Hematopoietic multipotent progenitor cell treated with erythropoietin and hydrocortisone succinate and interleukin-3 and kit ligand, for 17 days (in vitro differentiated cells): ENCODE measurements at places on chromosomes 3 and 15.

DNA sequence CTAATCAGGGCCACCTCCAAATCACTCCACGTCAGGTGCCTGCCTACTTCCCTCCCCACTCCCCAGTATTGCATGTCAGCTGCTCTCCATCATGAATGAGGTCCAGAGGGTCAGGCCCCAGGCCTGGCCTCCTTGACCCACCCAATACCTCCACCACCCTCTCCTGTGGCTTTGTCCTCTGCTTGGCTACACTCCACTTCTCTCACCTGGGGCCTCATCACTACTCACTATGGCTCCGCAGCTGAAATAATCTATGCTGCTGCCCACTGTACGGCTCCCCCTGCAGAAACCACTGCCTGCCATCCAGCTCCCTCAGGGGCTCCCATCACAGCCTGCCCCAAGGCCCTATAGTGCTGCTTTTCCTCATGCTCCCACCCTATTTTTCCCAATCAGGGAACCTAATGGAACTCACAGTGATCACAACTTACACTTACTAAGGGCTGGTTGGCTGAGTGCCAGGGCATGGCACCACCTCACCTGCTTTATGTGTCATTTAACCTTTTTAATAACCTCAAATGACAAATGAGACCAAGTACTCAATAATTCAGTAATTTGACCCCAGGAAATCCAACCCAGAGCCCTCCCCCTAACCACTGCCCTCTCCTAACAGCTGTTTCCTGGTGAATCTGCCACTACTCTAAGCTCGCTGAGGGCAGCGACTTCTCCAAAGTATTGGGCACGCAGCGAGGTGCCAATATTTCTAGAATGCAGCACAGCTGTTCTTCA lies 2.3 kb downstream of the GORASP1 start:
- peak; percentile 33 for DNase-seq

DNA sequence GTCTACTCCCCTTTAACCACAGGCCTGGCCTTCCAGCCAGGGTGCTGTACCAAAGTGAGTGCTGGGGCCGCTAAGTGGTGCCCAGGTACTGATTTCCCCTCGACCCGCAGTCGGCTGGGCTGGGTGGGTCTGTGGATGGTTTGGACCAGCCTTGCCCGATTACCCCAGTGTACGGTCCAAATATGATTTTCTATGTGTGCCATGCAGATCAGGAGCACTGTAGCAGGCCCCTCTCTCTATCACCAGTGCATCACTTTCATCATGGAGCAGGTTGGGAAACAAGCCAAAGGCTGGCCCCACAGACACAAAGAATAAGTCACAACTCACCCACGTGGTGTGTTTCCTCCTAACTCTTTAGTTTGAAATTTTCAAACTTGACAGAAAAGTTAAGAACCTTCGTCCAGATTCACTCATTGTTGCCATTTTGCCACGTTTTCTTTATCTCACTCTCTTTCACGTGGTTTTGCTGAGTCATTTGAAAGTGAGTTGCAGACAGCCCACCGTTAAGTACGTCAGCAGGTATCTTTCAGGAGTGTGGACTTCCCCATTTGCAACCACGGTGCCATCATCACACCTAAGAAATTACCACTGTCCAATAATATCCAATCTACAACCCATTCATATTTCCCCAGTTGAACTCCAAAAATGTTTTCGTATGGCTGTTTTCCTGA lies 37.0 kb downstream of the ZNF710 start:
- DNase-seq = no peak

GRCh38 chr3:119311081-119311925 lies 17.1 kb downstream of the ARHGAP31 start:
- DNase-seq = no peak

- DNase-seq = no peak
These were observed 492.4 kb upstream of the FRG2C start for GRCh38 chr3:75171630-75172230.

GRCh38 chr3:150936693-150937092 lies 31.5 kb upstream of the MINDY4B start:
- no peak for DNase-seq

- no peak for DNase-seq
These were observed 36.3 kb downstream of the TMEM212 start for GRCh38 chr3:171879472-171879871.

DNA sequence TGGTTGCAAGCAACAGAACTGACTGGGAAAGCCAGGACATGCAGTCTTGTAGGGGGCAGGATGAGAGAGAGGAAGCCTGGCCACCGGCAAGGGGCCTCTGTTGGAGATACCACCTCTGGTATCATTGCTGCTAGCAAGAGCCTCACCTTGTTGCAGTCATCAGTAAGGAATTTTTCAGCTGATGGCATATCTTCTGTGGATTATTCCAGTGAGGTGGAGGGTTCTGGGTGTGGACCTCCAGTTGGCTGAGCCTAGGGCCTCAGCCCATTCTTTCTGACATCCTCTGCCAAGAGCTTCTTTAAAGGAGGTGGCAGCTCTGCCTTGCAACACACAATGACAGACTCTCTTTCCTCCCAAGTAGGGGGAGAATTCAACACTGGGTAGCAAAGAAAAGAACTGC lies 128.9 kb downstream of the AQP9 start:
- DNase-seq = no peak

GRCh38 chr3:196141052-196141865 lies 59.4 kb upstream of the TFRC start:
- no peak for DNase-seq

GRCh38 chr3:140540262-140540661 lies 137.6 kb upstream of the TRIM42 start:
- DNase-seq = no peak

GRCh38 chr15:46496491-46497115 lies 861.8 kb downstream of the SQOR start:
- no peak for DNase-seq

DNA sequence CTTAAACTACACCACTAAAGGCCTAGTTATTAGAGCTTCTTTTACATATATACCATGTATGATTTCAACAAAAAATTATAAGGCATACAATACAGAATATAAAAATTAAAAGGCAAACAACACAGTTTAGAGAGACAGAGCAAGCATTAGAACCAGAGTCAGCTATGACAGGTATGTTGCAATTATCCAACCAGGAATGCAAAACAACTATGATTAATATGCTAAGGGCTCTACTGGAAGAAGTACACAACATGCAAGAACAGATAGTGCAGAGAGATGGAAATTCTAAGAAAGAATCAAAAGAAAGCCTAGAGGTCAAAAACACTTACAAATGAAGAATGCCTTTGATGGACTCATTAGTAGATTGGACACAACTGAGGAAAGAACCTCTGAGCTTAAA lies 39.6 kb downstream of the CCDC54 start:
- no peak for DNase-seq

GRCh38 chr15:49235446-49236124 lies 65.5 kb downstream of the GALK2 start:
- peak; percentile 74 for DNase-seq

- no peak for DNase-seq
These were observed 352.3 kb downstream of the PTPRG start for GRCh38 chr3:61913701-61914100.

DNA sequence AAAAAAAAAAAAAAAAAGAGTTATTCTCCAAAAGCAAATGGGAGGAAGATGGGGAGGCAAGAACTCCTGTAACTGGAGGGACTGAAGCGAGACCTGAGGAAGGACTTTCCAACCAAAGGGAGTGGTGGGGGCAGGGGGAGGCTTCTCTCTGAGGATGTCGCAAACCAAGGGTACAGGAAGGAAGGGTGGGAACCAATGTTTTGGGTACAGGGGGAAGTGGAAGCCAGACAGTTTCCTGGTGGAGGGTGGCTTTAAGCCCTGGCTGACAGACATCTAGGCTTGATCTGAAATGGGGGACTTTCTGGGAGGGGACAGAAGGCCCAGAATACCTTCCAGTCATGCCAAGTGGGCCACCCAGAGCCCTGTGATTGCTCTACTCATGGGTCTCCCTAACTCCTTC lies 27.0 kb downstream of the VIPR1 start:
- no peak for DNase-seq

- no peak for DNase-seq
These were observed 11.0 kb upstream of the MEIS2 start for GRCh38 chr15:37111427-37111717.

- no peak for DNase-seq
These were observed 99.8 kb downstream of the MEGF11 start for GRCh38 chr15:66153549-66154415.

GRCh38 chr15:39552556-39552955 lies 28.3 kb upstream of the THBS1 start:
- no peak for DNase-seq

DNA sequence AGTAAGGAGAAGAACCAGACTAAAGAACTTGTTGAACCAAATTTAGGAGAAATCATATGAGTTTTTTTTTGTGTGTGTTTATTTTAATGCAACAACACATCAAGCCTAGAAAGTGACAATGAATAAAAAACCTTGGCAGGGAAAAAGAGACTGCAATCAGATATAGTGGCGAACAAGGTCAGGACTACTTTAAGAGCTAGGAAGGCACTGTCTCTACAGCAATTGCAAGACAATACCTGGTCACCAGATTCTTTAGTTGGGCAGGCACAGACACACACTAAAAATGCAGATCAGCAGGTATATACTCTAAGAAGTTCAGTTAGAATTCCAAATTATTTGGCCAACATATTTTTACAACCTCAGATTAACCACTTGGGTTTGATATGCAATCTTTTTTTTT lies 30.8 kb upstream of the GMPPB start:
- no peak for DNase-seq

DNA sequence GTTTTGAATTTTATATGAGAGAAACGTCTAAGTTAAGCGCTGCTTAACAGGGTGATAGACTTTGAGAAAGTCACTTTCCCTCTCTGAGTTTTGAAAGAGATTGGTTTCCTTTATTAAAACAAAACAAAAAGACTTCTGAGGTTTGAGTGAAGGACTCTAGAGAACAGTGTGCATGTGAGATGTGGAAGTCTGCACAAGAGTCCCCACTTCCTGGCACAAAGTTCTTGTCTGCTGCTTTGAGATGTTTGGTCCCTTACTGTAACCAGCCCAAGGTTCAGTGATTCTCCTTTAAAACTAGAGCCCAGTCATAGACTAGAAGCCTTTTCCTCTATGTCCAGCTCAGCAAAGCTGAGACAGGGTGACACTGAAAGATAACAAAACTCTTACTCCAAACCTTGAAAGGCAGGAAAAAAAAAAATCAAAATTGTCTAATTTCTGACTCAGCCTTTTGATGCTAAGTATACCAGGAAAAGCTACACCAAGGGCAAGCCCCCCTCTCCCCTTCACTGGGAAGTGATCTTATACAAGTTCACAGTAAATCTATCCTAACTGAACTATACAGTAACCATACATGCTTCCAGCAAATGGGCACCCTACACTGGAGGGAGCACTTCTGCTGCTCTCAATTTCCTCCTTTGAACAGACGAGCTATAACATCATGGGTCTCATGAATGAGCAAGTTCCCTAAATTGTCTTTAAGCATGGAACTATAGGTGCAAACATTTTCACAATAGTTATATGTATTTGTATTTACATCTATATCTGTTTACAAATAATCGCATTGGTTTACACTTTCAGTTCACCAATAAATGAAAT lies 2.3 kb downstream of the POPDC2 start:
- DNase-seq = no peak

DNA sequence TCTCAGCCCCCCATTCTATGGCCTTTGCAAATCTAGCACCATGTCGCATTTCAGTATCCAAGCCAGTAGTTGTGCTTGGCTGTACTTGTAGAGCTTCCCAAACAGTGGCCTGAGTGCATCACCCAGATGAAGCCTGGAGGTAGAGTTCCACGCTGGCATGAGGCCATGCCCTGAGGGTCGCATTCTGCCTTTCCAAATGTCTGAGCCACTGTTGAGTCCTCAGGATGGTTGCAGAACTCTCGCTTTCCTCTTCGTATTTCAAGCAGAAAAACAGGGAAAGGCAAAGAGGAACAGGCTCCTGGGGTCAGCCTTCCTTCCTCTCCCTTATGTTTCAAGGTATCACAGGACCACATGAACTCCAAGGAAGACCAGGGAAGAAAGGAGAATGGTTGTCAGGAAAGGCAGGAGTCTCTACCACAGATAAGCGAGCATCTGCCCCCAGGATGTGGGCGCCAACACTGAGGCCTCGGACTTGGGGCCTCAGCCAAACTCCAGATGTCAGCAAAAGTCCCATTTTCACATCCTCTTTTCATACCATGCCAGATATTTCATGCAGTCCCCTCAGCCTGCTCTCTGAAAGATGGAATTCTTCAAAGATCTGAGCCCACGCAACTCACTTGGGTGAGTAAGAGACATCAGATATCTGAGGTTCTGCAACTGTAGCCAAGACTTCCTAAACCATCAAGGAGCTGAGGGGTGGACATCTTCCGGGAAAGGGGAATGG lies 19.4 kb upstream of the PRR20G start:
- DNase-seq = no peak

GRCh38 chr15:69809421-69809820 lies 288.3 kb downstream of the TLE3 start:
- no peak for DNase-seq

DNA sequence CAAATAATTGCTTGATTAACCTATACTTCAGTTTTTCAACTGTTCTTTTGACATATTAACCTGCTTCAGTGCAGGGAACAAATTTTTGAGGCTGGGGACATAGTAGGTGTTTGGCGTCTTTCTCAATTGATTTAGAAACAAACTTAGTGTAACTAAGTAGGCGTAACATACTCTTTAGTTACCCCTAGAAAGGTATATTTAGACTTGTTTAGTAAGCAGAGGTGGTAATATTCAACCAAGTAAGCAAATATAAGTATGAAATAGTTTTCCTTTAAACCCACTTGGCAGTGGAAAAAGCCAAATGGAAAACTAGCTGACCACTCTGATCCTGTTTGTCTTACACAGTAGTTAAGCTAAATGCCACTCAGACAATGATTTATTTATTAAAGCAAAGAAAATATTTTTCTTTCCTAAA lies 113.2 kb downstream of the MBNL1 start:
- no peak for DNase-seq

DNA sequence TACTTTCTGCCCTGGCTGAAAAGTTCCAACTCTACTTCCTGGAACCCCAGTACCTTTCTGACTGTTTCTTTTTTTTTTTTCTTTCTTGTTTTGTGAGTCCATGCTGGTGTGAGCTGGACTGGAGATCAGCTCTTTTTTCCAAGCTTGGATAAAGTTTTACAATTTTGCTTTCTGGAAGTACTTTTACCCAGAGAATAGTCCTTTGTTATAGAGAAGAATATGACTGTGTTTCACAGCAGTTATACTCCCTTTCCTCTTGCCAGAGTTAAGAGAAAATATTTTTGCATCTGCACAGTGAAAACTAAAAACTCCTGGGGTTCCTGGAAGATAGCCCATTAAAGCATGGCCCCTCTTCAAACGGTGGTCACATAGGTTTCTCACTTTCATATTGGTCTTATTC lies 1100.6 kb downstream of the OTOL1 start:
- no peak for DNase-seq

DNA sequence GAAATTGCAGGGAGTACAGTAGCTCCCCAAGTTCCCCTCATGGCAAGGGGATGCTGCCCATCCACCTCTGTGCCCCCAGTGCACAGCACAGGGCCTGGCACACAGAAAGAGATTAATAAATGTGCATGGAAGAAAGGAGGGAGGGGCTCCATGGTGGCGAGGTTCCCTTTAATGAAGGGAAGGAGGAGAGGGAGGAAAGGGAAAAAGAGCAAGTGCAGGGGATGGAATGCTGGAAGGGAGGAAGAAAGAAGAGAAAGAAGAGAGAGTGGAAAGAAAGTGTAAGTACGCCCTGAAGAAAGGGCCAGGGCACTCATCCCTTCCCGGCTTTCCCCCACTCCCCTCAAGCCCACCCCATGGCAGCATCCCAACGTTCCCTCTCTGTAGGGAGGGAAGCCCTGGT lies 1.5 kb upstream of the VIPR1 start:
- no peak for DNase-seq

GRCh38 chr15:38560456-38560926 lies 4.1 kb downstream of the RASGRP1 start:
- no peak for DNase-seq

GRCh38 chr3:170277833-170278580 lies 55.8 kb downstream of the PRKCI start:
- DNase-seq = peak; percentile 10
